Heart right ventricle (tissue), 16 donors: ENCODE measurements at places on chromosomes 2 and 18. TPM values are rescaled to one million over a fixed set of nuclear protein-coding genes. Genes with fewer than 3 reads are reported as not detected.

Gene HOXD12
- not detected for total RNA-seq

Gene TMEM163
- 0.39 TPM for total RNA-seq

Gene KLF11
- 31.4 TPM for total RNA-seq

Gene GPR35
- total RNA-seq, result 0.51 TPM

Gene TMEM37
- 2.5 TPM for total RNA-seq

DNA sequence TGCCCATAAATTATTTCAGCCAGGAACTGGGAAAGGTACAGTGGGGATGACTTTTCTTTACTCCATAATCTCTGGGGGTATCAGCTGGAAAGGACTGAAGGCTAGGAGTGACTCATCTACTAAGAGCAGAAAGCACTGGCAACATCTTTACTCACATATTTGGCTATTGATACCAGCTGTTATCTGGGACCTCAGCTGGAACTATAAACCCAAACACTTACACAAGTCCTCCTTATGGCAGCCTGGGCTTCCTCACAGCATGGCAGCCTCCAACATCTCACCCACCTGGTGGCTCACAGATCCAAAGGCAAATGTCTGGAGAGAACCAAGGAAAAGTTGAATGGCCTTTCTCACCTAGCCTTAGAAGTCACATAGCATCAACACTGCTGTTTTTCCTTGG is 379.0 kb upstream of the RND3 start:
- no peak overlapping the region for H3K27ac ChIP-seq
- no peaks in the 10 kb centered on the region for H3K27me3 ChIP-seq
- no peaks in the 10 kb centered on the region for H3K36me3 ChIP-seq
- H3K4me1 ChIP-seq, result no peaks in the 10 kb centered on the region

- H3K36me3 ChIP-seq, result no peaks in the 10 kb centered on the region
- no peaks in the 10 kb centered on the region for H3K27me3 ChIP-seq
- peaks cover 27% of the 10 kb centered on the region for H3K4me1 ChIP-seq
- H3K4me3 ChIP-seq, result no peak overlapping the region
- no peak for DNase-seq
Observed at GRCh38 chr2:207952564-207953345, 72.6 kb downstream of the PLEKHM3 start.

DNA sequence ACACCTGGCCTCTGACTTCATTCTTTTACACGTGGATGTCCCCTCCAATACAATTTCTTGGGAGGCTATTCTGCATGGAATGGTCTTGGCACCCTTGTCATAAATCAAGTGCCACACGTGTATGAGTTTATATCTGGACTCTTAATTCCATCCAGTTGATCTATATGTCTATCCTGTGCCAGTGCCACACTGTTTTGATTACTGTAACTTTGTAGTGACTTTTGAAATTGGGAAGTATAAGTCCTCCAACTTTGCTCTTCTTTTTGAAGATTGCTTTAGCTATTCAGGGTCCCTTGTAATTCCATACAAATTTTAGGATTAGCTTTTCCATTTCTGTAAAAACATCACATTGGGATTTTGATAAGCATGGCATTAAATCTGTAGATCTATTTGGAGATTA is 43.5 kb downstream of the HS1BP3 start:
- peaks cover 53% of the 10 kb centered on the region for H3K4me1 ChIP-seq
- H3K4me3 ChIP-seq, result no peak overlapping the region
- no peak overlapping the region for H3K27ac ChIP-seq
- H3K27me3 ChIP-seq, result no peaks in the 10 kb centered on the region
- no peak for DNase-seq

GRCh38 chr2:74845217-74845751 is 11.4 kb downstream of the HK2 start:
- no peak overlapping the region for H3K4me3 ChIP-seq
- H3K27me3 ChIP-seq, result no peaks in the 10 kb centered on the region
- H3K4me1 ChIP-seq, result peaks cover 67% of the 10 kb centered on the region
- no peaks in the 10 kb centered on the region for H3K36me3 ChIP-seq

- H3K36me3 ChIP-seq, result no peaks in the 10 kb centered on the region
- H3K4me3 ChIP-seq, result peak within 1 kb of the TSS; percentile 95
- H3K4me1 ChIP-seq, result peaks cover 29% of the 10 kb centered on the region
- H3K27ac ChIP-seq, result peak within 1 kb of the TSS; percentile 78
- no peaks in the 10 kb centered on the region for H3K27me3 ChIP-seq
Observed at GRCh38 chr2:204544961-204545860, at the start of gene PARD3B. PARD3B (plus strand) TSS chr2:204545475; CDS start chr2:204546000, 525 bp downstream.

DNA sequence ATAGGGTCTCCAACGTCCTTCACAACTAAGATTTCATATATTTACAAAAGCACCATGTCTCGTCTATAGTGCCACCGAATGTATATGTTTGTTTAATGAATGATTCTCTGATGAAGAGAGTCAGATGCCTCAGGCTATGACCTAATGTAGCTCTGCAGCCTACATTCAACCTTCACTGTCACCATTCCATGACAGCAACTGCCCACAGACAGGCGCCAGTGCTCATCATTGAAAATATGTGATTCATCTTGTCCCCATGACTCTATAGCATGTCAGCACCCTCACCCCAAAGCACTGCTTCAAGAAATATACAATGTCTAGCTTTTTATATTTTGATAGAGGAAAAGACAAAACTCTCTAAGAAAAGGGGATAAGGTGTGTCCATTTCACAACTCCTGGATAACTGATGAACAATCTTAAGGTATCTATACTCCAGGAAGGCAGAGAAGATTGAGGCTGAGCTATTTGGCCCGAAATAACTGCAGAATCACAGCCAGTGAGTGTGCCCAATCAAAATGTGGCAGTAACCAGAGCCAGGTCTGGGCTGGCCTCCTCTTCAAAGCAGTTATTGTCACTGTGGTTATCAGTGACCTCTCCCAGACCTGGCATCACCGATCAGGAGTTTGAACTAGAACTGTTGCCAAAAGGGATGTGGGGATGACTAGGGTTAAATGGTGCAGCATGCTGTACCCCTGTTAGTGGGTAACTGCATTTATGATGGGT is 246.6 kb downstream of the SETBP1 start:
- H3K36me3 ChIP-seq, result no peaks in the 10 kb centered on the region
- H3K4me3 ChIP-seq, result no peak overlapping the region
- H3K27ac ChIP-seq, result no peak overlapping the region
- H3K4me1 ChIP-seq, result no peaks in the 10 kb centered on the region
- no peak for DNase-seq

DNA sequence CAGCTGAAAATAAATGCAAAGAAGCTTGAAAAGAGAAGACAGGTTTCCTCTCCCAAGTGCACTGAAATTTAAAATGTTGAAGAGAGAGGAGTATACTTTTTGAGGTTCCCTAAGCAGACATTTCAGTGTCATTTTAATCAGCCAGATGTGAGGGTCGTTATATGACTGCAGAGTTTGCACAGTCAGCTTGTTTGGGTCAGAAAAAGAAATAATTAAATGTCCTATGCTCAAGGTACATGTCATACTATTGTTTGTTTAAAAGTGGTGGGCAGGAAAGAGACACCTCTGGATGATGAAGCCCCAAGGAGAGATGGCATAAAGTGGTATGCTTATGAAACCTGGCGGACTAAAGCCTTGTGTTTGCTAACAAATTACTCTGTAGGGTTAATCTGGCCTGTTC is 55.2 kb downstream of the CCDC85A start:
- H3K27me3 ChIP-seq, result no peaks in the 10 kb centered on the region
- H3K36me3 ChIP-seq, result no peaks in the 10 kb centered on the region
- no peak for DNase-seq
- no peak overlapping the region for H3K4me3 ChIP-seq

DNA sequence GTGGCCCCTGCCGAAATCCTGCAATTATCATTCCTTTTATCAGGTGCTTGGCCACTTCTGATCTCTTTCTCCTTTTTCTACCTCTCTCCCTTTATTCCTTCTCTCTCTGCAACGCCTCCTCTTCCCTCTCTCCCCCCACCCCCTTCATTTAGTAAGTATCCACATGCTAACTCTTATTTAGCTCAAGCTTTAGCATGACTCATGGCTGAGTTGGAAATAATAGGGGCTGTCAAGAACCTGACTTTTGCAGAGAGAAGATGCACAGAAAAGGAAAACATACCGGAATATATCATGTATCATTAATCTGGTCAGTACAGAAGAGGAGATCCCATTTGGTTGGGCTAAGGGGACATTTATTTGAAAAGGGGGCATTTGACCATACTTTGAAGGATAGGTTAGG is 33.1 kb downstream of the FAM171B start:
- H3K27me3 ChIP-seq, result no peaks in the 10 kb centered on the region
- no peaks in the 10 kb centered on the region for H3K4me1 ChIP-seq
- no peak for DNase-seq
- no peak overlapping the region for H3K27ac ChIP-seq
- no peaks in the 10 kb centered on the region for H3K36me3 ChIP-seq

- H3K36me3 ChIP-seq, result no peaks in the 10 kb centered on the region
- no peaks in the 10 kb centered on the region for H3K27me3 ChIP-seq
- no peaks in the 10 kb centered on the region for H3K4me1 ChIP-seq
Observed at GRCh38 chr2:134600208-134600607, 118.6 kb downstream of the TMEM163 start.
